ENCODE measurements at places on chromosomes 4 and X. TPM values are rescaled to one million over a fixed set of nuclear protein-coding genes. Genes with fewer than 3 reads are reported as not detected.

DNA sequence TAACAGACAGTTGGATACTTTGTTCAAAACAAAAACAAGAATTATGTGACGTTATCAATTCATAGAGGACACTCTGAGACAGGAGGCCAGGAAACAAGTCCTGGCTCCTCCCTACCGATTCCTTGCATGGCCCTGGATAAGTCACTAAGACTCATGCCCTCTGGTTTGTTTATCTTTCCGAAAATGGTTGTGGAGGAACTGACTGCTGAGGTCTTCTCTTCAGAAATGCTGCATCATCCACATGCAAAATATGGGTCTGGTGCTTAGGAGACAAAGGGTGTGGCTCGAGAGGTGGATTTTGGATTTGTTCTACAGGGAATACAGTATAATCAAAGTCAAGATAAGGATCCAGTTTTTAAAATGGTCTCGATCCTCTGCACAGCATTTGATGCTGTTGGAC, 130.9 kb downstream of the RELL1 start:
- no peak overlapping the region for H3K4me3 ChIP-seq
- H3K27me3 ChIP-seq: no peaks in the 10 kb centered on the region
- no peaks in the 10 kb centered on the region for H3K4me1 ChIP-seq
- peaks cover 44% of the 10 kb centered on the region for H3K36me3 ChIP-seq
- no peak for DNase-seq
- H3K27ac ChIP-seq: no peak overlapping the region

GRCh38 chr4:16026160-16026761, 57.6 kb downstream of the PROM1 start:
- no peak overlapping the region for H3K4me3 ChIP-seq
- DNase-seq: no peak
- no peaks in the 10 kb centered on the region for H3K27me3 ChIP-seq

- no peaks in the 10 kb centered on the region for H3K27me3 ChIP-seq
- no peak overlapping the region for H3K4me3 ChIP-seq
- no peak for DNase-seq
- no peaks in the 10 kb centered on the region for H3K4me1 ChIP-seq
- no peak overlapping the region for H3K27ac ChIP-seq
Measured at GRCh38 chrX:131316260-131316659, 27.2 kb upstream of the IGSF1 start.

The WNK3 gene
- 17.2 TPM for total RNA-seq

The RS1 gene
- total RNA-seq: not detected

DNA sequence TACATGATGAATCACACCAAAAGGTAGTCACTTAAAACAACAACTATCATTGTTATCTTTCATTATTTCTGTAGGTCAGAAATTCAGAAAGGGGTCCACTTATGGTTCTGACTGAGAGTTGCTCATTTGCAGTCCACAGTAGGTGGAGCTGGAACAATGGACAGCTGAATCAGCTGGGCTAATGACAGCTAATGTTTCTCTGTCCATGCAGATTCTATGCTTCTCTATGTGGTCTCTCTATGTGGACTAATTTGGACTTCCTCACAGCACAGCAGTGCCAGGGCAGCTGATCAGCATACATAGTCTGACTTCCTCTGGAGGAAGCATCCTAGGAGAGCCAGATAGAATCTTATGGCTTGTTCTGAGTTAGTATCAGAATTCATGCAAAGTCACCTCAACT, 131.7 kb upstream of the INTU start:
- no peak overlapping the region for H3K4me3 ChIP-seq
- H3K36me3 ChIP-seq: no peaks in the 10 kb centered on the region
- H3K27me3 ChIP-seq: no peaks in the 10 kb centered on the region
- no peak for DNase-seq
- H3K4me1 ChIP-seq: peaks cover 27% of the 10 kb centered on the region

The BRS3 gene
- not detected for total RNA-seq

The JCHAIN gene
- total RNA-seq: 0.16 TPM

The TKTL1 gene
- 0.38 TPM for total RNA-seq

The F8A3 gene
- total RNA-seq: 2.7 TPM

GRCh38 chr4:146132445-146132844, 43.1 kb upstream of the LSM6 start:
- H3K27ac ChIP-seq: no peak overlapping the region
- H3K36me3 ChIP-seq: no peaks in the 10 kb centered on the region
- H3K27me3 ChIP-seq: peaks cover 8% of the 10 kb centered on the region
- no peak for DNase-seq
- H3K4me3 ChIP-seq: no peak overlapping the region

- H3K27me3 ChIP-seq: no peaks in the 10 kb centered on the region
- H3K36me3 ChIP-seq: no peaks in the 10 kb centered on the region
- DNase-seq: no peak
- peak overlapping the region; percentile 15 for H3K4me3 ChIP-seq
- peak overlapping the region; percentile 91 for H3K27ac ChIP-seq
Measured at GRCh38 chr4:30789219-30789671, 69.1 kb downstream of the PCDH7 start.

- H3K36me3 ChIP-seq: peaks cover 6% of the 10 kb centered on the region
- no peak for DNase-seq
- H3K27ac ChIP-seq: no peak overlapping the region
- H3K4me3 ChIP-seq: no peak overlapping the region
Measured at GRCh38 chrX:41350976-41351569, 17.1 kb downstream of the DDX3X start.

GRCh38 chr4:40728333-40728732, 21.4 kb upstream of the NSUN7 start:
- H3K27me3 ChIP-seq: no peaks in the 10 kb centered on the region
- DNase-seq: no peak
- no peaks in the 10 kb centered on the region for H3K36me3 ChIP-seq
- H3K27ac ChIP-seq: no peak overlapping the region
- H3K4me3 ChIP-seq: no peak overlapping the region
- peaks cover 15% of the 10 kb centered on the region for H3K4me1 ChIP-seq

The NRK gene
- 48.2 TPM for total RNA-seq

DNA sequence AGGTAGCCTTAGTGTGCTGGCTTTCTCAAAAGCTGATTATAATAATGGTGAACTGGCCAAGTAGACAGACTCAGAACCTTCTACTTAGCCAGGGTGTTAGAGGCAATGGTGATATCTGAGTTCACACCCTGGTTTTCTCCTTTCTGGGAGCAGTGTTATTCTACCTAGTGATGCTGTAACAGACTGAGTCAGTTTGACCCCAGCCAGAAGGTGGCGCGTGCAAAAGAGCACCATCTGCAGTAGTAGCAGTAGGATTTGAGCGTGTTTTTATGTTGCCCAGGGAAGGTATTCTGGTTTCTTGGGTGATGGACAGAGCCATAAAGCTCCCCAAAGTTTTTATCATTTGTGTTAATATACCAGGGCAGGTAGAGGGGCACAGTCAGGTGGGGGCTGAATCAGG, 143.8 kb upstream of the CPXCR1 start:
- H3K27ac ChIP-seq: no peak overlapping the region
- peaks cover 30% of the 10 kb centered on the region for H3K4me1 ChIP-seq
- H3K36me3 ChIP-seq: peaks cover 2% of the 10 kb centered on the region
- no peak overlapping the region for H3K4me3 ChIP-seq
- H3K27me3 ChIP-seq: no peaks in the 10 kb centered on the region

The SPATA4 gene
- 0.20 TPM for total RNA-seq

DNA sequence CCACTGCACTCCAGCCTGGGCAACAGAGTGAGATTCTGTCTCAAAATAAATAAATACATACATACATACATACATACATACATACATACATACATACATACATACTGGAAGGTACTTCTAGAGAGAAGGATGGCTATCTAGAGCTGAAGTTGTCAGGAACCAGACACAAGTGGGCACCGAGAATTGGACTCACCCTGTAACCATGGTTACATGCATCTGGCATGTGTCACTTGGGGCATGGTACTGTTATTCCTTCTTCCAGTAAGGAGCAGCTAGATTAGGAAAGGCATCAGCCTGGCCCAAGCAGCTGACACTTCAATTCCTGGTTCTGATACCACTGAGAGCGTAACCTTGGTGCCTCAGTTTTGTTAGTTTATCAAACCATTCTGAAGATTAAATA, 127.1 kb downstream of the SH3KBP1 start:
- peak overlapping the region; percentile 82 for H3K27ac ChIP-seq
- no peaks in the 10 kb centered on the region for H3K27me3 ChIP-seq
- H3K36me3 ChIP-seq: peaks cover 7% of the 10 kb centered on the region
- DNase-seq: no peak

DNA sequence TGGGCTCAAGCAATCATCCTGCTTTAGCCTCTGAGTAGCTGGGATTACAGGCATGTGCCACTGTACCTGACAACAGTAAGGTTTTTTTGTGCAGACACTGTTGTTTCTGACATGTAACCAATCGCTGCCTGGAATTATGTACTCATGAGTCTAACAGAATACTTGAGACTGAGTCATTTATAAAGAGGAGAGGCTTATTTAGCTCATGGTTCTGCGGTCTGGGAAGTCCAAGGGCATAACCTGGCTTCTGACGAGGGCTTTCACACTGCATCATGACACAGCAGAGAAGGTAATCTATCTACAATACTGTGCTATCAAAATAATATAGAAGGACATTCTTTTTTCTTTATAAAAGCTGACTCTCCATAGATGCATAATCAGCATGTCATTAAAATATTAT, 115.5 kb upstream of the STOX2 start:
- H3K27me3 ChIP-seq: no peaks in the 10 kb centered on the region
- peaks cover 6% of the 10 kb centered on the region for H3K4me1 ChIP-seq

The ADGRL3 gene
- total RNA-seq: 68.3 TPM

The DMRTC1 gene
- 0.88 TPM for total RNA-seq

DNA sequence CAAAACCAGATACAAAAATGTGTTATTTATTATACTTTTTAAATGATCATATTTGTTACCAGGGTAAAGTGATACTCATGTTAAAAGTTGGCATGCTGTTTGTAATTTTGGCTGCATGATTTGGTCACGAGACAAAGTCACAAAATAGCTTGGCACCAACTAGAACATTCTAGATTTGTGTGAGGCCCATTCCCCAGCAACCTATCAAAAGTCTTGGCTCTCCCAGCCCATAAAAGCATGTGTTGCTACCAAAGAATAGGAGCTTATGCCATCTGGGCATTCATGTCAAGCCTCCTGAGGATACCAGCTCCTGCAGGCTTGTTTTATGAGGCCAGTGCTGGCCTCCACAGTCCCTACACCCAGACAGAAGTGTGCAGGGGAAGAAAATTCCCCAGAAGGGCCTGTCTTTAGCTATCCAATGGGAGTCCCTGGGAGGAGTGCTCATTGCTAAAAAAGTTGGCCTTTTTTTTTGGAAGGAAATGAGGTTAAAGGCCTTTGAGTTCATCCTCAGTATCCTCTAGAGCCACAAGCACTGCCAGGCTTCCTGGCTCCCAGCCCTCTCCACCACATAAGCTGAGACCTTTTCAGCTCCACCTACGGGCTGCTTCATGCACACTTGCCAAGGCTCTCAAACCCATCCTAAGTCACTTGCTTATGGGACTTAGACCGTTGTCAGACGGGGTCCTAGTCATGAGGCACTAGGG, 211.9 kb upstream of the EOLA2 start:
- no peak overlapping the region for H3K4me3 ChIP-seq
- H3K27ac ChIP-seq: no peak overlapping the region
- DNase-seq: no peak
- no peaks in the 10 kb centered on the region for H3K36me3 ChIP-seq

The MAD2L1 gene
- 18.9 TPM for total RNA-seq

DNA sequence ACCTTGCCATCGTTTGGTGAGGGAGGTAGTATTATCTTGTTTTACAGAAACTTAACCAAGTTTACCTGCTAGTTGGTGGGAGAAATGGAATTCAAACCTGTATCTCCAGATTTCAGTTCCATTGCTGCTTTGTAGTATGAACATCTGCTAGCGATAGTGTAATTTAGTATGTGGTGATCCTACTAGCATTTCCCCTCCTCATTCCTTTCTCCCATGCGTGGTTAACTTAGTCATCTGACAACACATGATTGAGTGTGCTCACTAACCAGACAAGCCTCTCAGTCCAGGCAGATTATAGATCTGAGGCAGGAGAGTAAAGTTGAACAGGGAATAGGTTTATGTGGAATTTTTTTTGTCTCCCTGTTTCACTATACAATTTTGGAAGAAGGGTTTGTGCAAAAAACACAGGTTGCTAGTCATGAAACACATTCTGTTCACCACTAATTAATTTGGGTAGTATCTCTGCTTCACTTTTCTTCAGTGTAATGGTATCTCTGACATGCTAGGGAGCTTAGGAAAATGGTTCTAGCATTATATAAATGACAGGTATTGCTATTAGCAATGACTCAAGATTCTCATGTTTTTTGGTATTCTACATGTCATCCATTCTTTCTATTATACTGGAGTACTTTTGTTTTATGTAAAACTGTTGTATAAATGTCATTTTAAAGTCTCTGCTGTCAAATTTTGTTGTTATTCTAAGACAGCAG, 21.7 kb downstream of the RBPJ start:
- H3K27me3 ChIP-seq: no peaks in the 10 kb centered on the region
- no peaks in the 10 kb centered on the region for H3K36me3 ChIP-seq
- DNase-seq: no peak
- peaks cover 35% of the 10 kb centered on the region for H3K4me1 ChIP-seq

DNA sequence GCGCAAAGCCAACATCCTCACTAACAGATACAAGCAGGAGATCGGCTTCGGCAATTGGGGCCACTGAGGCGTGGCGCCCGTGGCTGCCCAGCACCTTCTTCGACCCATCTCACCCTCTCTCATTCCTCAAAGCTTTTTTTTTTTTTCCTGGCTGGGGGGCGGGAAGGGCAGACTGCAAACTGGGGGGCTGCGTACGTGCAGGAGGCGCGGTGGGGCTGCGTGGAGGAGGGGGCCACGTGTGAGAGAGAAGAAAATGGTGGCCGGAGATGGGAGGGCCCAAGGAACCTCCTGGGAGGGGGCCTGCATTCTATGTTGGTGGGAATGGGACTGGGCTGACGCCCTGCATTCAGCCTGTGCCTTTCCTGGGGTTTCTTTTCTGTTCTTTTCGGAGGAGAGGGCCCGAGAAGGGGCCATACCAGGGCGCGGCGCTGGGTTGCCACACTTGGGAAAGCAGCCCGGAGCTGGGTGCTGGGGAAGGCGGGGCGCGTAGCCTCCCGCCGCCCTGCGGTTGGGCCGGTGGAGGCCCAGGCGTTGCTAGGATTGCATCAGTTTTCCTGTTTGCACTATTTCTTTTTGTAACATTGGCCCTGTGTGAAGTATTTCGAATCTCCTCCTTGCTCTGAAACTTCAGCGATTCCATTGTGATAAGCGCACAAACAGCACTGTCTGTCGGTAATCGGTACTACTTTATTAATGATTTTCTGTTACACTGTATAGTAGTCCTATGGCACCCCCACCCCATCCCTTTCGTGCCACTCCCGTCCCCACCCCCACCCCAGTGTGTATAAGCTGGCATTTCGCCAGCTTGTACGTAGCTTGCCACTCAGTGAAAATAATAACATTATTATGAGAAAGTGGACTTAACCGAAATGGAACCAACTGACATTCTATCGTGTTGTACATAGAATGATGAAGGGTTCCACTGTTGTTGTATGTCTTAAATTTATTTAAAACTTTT, 4.5 kb downstream of the MID1IP1 start:
- no peak for DNase-seq
- H3K4me3 ChIP-seq: peak overlapping the region; percentile 80
- peaks cover 32% of the 10 kb centered on the region for H3K4me1 ChIP-seq
- no peaks in the 10 kb centered on the region for H3K27me3 ChIP-seq
- peak overlapping the region; percentile 91 for H3K27ac ChIP-seq
- peaks cover 1% of the 10 kb centered on the region for H3K36me3 ChIP-seq

GRCh38 chr4:17128268-17128667, 229.8 kb upstream of the LDB2 start:
- no peaks in the 10 kb centered on the region for H3K4me1 ChIP-seq
- no peaks in the 10 kb centered on the region for H3K27me3 ChIP-seq
- H3K27ac ChIP-seq: no peak overlapping the region
- H3K4me3 ChIP-seq: no peak overlapping the region
- no peak for DNase-seq

GRCh38 chr4:140704392-140704960, 51.7 kb downstream of the TBC1D9 start:
- no peak overlapping the region for H3K27ac ChIP-seq
- H3K4me1 ChIP-seq: peaks cover 45% of the 10 kb centered on the region
- no peak overlapping the region for H3K4me3 ChIP-seq
- peaks cover 27% of the 10 kb centered on the region for H3K36me3 ChIP-seq
- H3K27me3 ChIP-seq: no peaks in the 10 kb centered on the region

The CCKAR gene
- not detected for total RNA-seq

Data from mesothelial cell of epicardium (in vitro differentiated cells).